ENCODE measurements at places on chromosomes 6 and 20.

DNA sequence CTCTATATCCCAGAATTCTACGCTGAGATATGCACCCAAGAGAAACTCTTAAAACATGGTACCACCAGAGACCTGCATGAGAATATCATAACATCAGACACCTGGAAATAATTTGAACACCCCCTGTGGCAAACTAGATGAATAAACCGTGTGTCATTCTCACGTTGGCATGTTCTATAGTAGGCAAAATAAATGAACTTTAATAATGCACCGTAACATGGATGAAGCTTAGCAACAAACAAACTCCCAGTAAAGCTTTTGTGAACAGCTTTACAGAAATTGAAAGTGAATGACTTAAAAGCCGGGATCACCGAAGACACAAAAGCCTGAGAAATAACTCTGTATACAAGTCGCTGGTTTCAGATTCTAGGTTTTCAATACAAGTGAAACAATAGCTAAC lies 1166.8 kb upstream of the CITED2 start:
- no peak for DNase-seq

- DNase-seq: no peak
Observed at GRCh38 chr20:36917240-36917639, 34.3 kb downstream of the SAMHD1 start.

DNA sequence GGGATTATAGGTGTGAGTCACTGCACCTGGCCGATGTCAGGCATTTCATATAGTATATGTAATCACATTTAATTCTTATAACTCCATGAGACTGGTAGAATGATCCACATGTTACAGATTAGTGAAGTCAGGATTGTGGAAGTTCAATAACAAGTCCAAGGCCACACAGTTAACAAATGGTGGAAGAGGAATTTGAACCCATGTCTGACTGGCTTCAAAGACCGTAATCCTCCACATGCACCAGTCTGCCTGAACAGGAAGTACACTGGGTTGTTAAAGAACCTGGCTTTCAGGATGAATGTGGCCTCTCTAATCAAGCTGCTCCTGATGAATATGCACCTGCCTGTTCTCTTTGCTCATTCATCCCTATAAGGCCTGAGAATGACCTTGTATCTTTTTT lies 122.0 kb upstream of the HDAC2 start:
- no peak for DNase-seq

GRCh38 chr20:19397666-19398065 lies 185.2 kb downstream of the SLC24A3 start:
- DNase-seq: no peak

GRCh38 chr6:156163311-156163710 lies 613.9 kb upstream of the ARID1B start:
- no peak for DNase-seq

GRCh38 chr6:35451354-35452182 lies 570 bp upstream of the FANCE start:
- no peak for DNase-seq

- DNase-seq: no peak
Observed at GRCh38 chr20:49785852-49786175, 26.8 kb upstream of the SLC9A8 start.

GRCh38 chr6:112903361-112903760 lies 556.2 kb downstream of the RFPL4B start:
- DNase-seq: no peak

- no peak for DNase-seq
Observed at GRCh38 chr6:139470997-139471396, 96.5 kb upstream of the CITED2 start.

- DNase-seq: no peak
Observed at GRCh38 chr6:25124216-25124715, 154.9 kb upstream of the CARMIL1 start.

DNA sequence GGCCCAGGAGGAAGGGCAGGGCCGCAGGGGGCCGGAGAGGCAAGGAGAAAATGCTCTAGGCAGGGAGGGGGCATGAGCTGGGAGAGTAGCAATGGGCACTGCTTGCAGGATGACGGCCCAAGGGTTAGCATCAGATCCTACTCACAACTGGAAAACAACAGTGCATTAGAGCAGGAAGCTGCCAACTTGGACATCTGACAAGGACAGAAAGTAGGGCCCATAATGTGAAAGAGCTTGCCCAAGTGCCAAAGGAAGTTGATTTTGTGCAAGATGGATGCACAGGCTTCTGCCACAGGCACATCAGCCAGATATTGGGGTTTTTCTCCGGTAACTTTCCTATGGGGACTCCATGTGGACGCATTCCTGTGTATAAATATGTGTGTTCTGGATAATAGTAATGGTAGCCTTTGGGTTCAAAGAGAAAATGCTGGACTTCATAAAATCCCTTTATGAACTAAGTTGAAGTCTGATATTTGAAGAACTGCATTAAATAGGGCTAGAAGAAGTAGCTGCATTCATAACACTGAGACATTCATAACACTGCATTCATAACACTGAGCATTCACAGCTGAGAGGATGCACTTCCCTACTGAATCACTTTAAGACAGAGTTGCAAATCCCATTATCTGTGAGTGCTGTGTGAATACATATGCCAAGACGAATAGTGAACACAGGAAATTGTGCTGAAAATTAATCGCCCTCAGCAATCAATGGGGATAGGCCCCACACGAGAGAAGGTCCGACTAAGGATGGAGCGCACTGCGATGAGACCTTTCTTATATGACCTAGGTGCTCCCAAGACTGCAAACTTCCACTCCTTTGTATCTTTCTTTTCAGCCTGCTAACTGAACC lies 235.6 kb upstream of the PRDM1 start:
- no peak for DNase-seq

DNA sequence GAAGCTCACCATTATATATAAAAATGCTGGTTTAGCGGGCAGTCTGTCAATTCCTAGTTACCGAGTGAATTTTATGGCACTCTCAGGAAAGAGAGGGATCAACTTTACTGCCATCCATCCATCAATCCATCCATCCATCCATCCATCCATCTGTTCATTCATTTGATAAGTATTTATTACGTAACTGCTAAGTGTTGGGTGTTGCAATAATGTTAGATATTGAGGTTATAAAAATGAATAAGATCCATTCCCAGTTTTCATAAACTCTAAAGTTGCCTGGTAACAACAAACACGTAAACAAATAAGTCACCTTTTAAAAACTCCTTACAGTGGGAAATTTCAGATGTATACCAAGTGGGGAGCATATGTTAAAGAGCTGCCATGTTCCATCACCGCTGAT lies 36.8 kb downstream of the SASH1 start:
- no peak for DNase-seq

GRCh38 chr6:37182736-37183590 lies 13.0 kb downstream of the PIM1 start:
- DNase-seq: peak; percentile 26

- no peak for DNase-seq
Observed at GRCh38 chr6:2020909-2021308, 224.5 kb downstream of the GMDS start.

DNA sequence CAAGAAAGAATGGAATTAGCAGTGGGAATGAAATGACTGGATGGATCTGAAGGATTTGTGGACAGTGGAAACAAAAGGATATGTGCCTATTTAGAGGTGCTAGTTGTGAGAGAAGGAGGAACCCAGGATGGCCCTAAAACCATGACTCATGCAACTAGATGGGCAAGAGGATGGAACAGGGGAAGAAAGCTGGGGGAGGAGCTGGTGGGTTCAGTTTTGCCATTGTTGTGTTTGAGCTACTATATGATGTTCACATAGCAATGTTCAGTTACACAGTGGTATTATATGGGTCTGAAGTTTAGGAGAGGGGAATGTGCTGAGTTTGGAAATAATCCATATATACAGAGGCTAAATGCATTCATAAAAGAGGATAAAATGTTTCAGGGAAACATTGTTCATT lies 125.7 kb upstream of the SSTR4 start:
- DNase-seq: no peak

DNA sequence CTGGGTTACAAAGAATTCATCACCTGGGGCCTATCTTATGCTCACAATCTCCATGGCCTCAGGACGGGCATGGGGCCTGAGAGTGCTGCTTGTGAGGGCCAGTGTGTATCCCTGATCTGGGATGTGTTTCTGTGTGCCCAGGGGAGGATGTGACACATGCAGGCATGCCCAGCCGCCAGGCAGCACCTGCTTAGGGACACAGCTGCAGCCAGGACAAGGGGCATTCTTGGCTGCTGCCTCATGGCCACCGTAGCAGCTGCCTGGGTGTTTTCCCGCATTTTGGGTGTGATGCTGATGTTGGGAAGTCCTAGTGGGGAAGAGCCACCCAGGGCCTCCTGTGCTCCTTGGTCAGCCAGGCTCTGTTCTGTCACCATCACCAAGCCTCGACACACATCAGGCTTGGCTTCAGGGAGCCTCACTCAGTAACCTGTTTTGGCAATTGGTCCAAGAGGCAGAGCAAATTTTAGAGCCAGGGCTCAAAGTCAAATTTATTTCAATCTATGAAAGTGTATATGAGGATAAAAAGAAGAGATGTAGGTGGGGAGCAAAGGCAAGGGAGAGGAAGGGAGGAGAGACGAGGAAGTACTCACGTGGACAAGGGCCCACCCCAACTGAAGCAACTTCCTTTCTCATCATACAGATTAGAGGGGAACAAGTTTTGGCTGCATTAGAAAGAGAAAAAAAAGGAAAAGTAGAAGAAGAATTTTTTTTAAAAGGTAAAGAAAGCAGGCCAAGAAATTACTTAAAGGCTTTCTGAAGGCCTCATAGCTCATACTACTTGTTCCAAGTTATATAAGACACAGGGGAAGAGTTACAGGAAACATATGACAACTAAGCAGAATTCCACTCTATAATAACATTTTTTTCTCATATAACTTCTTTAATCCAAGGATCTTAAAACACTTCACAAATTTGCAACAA lies 269.9 kb upstream of the SUPT3H start:
- no peak for DNase-seq

- no peak for DNase-seq
Observed at GRCh38 chr6:158642097-158642601, 2.4 kb downstream of the DYNLT1 start.

DNA sequence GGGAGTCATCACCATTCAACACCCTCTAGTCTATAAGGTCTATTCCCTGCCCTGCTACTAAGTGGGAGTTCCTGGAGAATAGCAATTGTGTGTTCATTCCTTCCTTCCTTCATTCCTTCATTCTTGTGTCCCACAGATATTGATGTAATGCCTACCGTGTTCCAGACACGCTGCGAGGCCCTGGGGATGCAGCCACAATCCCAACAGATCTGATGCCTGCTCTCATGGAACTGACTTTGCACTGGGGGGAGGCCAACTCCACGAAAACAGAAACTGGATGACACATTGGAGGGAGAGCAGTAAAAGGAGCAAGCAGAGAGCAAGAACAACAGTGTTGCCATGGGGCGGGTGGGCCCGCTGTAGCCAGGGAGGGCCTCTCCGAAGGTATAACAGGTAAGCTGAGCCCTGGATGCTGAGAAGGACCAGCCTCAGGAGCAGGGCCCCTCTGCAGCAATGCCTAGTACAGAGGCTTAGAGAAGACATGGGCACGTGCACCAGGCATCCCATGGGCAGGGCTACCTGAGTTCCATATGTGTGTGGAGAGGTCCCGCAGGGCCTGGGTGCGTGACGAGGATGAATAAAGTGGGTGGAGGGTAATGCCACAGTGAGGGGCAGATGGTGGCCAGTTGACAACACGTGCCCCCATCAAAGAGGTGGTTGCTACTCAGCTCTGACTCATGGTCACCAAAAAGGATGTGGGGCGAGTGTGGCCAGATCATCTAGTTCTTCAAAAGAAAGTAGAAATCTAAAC lies 173.9 kb downstream of the NFATC2 start:
- DNase-seq: no peak

- DNase-seq: no peak
Observed at GRCh38 chr6:163398815-163399214, 15.7 kb upstream of the QKI start.

DNA sequence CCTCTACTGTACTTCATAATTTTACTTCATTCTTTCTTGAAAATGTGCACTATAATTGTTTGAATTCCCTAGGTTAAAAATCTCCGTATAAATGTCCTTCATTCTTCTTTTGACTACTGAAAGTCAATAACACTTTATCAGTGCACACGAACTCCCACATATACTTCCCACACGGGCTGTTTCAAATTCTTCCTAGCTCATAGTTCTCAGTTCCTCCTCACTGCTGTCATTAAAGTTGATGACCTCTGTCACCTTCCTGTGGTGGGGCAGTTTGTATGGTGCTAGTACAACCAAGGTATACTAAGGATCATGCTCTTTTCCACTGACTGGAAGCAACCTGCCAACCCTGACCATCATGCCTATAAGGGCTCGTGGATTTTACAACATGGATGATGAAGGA lies 40.0 kb upstream of the CD2AP start:
- no peak for DNase-seq

DNA sequence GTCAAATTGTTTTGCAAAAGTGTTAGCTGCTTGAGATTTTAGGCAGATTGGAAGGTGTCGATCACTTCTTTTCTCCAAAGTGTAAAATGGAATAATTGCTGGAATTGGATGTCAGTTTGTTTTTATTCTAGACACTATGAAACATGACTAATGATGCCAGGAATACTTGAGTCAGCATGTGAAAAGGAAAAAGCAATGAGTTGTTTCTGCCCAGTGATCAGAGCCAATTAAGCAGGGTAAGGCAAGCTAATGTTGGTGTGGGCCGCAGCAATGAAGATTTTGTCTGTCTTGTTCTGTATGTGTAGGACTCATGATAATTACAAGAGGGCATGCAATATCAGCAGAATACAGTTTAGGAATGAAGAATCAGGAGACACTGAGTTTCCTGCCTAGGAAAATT lies 110.3 kb downstream of the CARMIL1 start:
- DNase-seq: no peak

GRCh38 chr6:16134430-16134829 lies 5.5 kb downstream of the MYLIP start:
- no peak for DNase-seq

- no peak for DNase-seq
Observed at GRCh38 chr6:42429042-42429585, 22.6 kb downstream of the TRERF1 start.

GRCh38 chr6:11367638-11368199 lies 135.3 kb upstream of the NEDD9 start:
- DNase-seq: no peak

GRCh38 chr6:136408204-136408603 lies 118.6 kb upstream of the BCLAF1 start:
- no peak for DNase-seq

GRCh38 chr20:39563349-39563748 lies 601.2 kb downstream of the DHX35 start:
- DNase-seq: no peak

DNA sequence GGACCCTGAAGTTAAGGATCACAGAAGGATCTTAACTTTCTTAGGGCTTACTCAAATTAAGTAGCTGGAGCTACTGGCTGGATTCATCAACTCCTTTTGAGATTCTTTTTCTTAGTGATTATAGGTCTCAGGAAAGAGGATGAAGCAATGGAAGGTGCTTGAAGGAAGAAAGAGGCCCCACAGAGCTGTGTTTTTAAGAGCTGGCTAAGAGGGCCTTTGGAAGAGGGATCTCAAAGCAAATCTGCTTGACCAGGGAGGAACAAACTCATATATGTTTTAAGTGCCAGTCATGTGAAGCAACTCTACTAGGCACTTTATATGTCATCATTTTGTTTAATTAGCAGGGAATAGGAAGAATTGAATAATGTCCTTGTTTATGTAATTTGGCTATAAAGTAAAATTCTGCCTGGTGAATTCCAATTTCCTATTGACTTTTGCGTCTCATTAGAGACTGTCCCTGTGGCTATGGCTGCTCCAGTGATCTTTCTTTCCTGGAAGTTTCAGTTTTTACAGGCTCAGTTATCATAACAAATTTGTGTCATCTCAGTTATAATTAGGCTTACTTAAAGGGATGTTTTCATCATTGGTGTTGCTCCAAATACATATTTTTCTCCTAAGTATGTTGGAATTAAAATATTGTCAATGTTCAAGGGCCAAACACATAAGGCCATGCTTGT lies 222.8 kb upstream of the CITED2 start:
- no peak for DNase-seq

GRCh38 chr20:50208085-50208491 lies 17.5 kb downstream of the CEBPB start:
- DNase-seq: no peak
